ENCODE measurements at places on chromosomes 7 and 10.

GRCh38 chr7:20440472-20441105 lies 109.9 kb downstream of the ITGB8 start:
- no peak for DNase-seq

- DNase-seq: no peak
Observed at GRCh38 chr10:34585422-34586112, 229.5 kb downstream of the PARD3 start.

DNA sequence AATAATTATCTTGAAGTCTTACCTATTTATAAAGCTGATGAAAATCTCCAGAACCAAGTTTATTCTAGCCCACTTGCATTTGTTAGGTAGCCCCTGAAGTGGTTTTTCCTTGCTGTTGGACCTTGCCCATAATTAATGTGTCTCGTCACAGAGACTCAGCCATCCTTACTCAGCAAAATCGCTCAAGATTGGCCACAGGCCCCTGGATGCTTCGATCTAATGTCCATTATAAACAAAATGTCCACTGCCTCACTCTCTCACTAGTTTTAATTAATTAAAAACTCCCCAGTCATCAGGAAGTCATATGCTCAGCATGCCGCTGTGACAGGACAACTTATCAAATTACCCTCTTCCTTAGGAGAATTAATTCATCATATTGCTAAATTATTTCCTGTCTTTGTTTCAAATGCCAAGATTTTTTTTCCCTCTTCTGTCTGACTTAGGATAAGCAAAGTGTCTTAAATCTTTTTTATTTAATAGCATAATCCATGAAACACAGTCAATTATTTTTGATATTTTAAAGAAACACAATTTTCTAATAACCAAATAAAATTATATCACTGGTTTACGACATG lies 126.8 kb upstream of the PCLO start:
- no peak for DNase-seq

- no peak for DNase-seq
Observed at GRCh38 chr10:86670290-86670811, 2.0 kb downstream of the LDB3 start.

- peak; percentile 35 for DNase-seq
Observed at GRCh38 chr7:105581066-105581811, at the start of gene EFCAB10. EFCAB10 (minus strand) TSS chr7:105581493; CDS start chr7:105581463, 30 bp downstream.

DNA sequence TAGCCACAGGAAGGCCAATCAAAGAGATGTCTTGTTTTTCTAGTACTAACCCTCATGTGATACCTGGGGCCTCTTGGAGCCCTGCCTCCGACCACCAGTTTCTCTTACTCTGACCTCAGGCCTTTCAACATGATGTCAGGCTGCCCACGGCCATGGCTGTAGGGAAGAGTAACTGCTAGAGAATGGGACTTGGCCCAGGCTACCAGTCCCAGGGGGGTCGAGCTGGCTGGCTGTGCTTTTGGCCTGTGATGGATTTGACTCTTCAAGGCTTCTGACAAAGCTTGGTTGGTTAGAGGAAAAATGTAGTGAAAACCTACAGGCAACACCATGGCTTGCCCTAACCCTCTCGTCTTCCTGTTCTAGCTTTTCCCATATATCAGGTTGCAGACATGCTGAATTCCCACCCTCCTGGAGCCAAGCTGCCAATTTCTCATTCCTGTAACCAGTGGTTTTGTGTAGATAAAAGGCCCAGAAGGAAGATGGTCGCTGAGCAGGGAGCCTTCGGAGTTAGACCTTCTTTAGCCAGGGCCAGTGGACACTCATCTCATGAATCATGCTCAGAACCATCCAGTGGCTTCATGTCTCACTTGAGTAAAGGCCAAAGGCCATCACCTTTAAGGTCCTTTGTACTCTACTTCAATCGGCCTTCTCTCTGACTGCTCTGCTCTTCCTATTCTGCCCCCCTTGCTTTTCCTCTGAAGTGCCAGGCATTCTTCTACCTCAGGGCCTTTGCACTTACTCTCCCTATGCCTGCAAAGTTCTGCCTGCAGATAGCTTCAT lies 19.7 kb downstream of the SUFU start:
- DNase-seq: no peak

DNA sequence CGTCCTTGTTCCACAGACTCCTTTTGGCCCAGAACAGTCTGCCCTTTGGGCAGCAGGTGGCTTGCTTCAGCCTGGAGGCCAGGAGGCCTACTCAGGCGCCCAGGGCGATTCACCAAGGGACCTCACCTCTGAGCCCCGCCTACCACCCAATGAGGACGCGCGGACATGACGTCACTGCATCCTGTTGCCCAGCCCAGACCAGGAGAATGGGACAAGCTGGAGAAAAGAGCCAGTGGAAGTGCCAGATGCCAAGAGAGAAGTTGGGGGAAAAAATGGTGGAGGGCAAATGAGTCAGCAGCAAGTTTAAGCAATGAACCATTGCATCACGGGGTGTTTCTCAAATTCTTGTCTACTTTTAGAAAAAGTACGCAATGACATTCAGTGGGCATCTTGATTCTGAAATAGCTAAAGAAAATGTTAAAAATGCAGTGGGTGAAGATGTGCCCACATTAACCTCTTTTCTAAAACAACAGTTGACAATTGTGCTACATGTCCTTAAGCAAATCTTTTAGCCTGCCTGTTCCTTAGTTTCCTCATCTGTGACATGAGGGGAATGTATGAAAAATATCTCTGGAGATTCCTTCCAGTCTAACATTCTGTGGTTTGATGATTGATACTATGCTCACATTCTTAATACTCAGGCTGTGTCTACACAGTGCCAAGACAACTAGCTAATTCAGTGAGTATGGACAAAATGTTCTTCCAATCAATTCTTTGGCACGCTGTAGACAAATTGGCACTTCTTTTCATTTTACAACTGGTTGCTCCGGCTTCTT lies 23.9 kb upstream of the LEP start:
- no peak for DNase-seq

DNA sequence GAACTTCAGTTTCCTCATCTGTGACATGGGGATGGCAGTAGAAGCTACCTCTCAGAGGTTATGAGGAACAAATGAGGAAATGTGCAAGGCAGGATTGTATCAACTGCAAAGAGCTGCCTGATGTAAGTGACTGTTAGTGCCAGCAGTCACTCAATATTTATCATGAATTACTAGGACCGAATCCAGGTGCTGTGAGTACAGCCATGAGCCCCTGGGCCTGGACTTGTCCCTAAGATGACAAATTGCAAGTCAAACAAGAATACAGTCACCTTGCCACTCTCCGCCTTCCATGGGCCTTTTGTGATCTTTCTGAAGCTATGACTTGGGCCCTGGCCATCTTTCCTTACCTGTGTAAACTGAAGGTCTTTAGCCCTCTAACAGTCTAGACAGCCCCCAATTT lies 27.7 kb upstream of the TLX1 start:
- no peak for DNase-seq

Data from C1 segment of cervical spinal cord (tissue), 14 donors.